NCI-H1105 treated with DMSO at 0.1 percent for 48 hours (cell line): ENCODE measurements at places on chromosomes 1 and 21.

GRCh38 chr1:183880531-183881243 is 75.8 kb downstream of the RGL1 start:
- DNase-seq, result no peak

GRCh38 chr1:7036386-7036785 is 251.1 kb downstream of the CAMTA1 start:
- DNase-seq, result no peak

DNA sequence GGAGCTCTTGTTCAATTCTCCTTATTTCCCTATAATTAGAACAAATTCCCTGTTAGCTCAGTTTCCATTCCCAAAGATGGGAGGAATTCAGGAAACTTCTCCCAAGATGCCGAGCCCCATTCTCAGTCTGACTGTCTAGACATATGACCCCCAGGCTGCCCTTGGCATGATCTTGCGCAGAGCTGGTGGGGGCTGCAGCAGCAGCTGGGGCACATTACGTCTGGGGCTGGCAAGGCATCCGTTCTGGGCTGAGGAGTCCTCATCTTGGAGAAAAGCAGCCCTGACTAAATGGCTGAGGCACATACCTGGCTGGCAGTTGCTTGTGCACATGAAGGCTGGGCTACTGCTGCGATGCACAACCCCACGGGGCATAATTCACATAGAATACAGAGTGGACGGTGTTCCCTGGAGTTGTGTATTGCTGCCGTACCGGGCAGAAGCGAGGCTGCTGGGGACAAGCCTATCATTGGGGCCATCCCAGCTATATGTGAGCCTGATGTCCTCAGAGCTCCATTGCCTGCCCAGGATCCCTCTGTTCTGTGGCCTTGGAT is 36.4 kb upstream of the TRABD2B start:
- DNase-seq, result no peak

- DNase-seq, result no peak
These were observed 56.2 kb downstream of the KLHDC7A start for GRCh38 chr1:18536915-18537314.

- DNase-seq, result peak; percentile 88
These were observed 3.0 kb downstream of the FMO1 start for GRCh38 chr1:171251042-171251951.
